SIG-M5 (cell line): ENCODE measurements at places on chromosomes 16 and 17.

GRCh38 chr16:27286451-27286850, 17.9 kb upstream of the NSMCE1 start:
- DNase-seq, result no peak

- DNase-seq, result no peak
Observed at GRCh38 chr16:80656711-80657150, 115.9 kb downstream of the DYNLRB2 start.

DNA sequence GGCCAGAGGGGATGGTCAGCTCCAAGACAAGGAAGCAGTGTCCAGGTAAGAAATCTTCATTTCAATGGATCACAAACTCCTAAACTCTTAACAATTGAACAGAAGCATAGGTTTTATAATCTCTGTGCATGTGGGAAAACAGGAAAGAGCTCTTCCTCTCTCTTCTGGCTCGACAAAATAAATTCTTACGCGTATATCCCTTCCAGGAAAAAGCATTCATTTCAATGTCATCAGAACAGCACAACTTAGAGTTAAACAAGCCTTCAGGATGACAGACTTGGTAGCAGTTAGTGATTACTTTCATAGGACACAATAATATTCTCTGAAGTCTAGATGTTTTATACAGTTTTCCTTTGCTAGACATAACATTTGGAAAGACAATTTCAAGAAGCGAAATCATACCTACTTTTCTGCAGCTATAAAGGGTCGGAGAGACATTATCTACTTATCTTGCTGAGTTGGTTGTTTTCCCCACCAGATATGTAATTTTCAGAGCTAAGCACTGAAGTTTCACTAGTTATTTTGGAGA, 19.3 kb upstream of the SLC35G3 start:
- no peak for DNase-seq

- DNase-seq, result no peak
Observed at GRCh38 chr17:46977348-46977747, 1.7 kb downstream of the RPRML start.
